Bronchial epithelial cell (primary cell): ENCODE measurements at places on chromosomes 6 and 20. TPM values are rescaled to one million over a fixed set of nuclear protein-coding genes. Genes with fewer than 3 reads are reported as not detected.

GRCh38 chr6:151699719-151700118, 107.8 kb upstream of the ESR1 start:
- DNase-seq: no peak

DNA sequence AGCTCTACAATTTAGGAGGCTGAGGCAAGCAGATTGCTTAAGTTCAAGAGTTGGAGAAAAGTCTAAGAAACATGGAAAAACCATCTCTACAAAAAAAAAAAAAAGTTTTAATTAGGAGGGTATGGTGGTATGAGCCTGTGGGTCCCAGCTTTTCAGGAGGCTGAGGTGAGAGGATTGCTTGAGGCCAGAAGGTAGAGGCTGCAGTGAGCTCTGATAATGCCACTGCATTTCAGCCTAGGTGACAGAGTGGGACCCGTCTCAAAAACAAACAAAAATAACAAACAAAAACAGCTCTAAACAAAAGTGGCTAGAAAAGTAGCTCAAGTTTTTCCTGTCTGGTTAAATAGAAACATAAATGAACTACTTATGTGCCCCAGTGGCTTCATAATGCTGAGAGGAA, 2133.6 kb upstream of the DEFB115 start:
- no peak for DNase-seq

GRCh38 chr6:113447088-113447831, 409.9 kb upstream of the MARCKS start:
- DNase-seq: peak; percentile 96

- DNase-seq: no peak
Measured at GRCh38 chr20:6924681-6925080, 157.2 kb downstream of the BMP2 start.

- no peak for DNase-seq
Measured at GRCh38 chr6:37205175-37205996, 35.4 kb downstream of the PIM1 start.

GRCh38 chr6:35065441-35065800, 75.7 kb downstream of the TCP11 start:
- no peak for DNase-seq

- DNase-seq: no peak
Measured at GRCh38 chr6:45678285-45678607, 300.5 kb upstream of the SUPT3H start.

GRCh38 chr6:112936079-112936472, 588.9 kb downstream of the RFPL4B start:
- no peak for DNase-seq

DNA sequence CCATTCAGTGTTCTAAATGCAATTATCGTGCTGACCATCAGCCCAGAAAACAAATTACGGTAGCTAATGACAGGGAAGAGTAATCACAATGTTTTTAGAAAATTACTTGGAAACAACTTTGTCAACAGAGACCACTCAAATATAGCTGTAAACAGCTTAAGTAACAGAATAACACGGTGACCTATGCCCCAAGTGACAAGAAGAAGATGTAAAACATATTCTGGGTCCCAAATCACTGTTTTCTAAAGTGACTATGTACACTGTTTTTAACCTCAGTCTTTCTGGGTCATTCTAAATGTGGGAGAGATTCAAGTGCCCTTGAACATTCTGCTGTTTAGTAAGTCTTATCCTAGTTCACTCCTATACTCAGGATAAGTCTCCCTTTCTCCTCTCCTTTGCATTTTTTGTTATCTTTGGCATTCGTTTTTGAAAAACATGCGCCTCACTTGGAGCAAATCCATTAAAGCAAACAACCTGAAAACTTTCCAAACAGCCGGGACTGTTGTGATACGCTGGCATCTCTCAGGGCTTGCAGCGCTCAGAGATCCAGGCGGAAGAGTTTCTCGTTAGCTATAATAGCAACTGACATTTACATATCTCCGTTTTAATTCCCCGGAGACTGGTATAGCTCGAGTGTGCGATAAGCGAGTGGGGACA, 114.5 kb upstream of the SOX4 start:
- peak; percentile 5 for DNase-seq

DNA sequence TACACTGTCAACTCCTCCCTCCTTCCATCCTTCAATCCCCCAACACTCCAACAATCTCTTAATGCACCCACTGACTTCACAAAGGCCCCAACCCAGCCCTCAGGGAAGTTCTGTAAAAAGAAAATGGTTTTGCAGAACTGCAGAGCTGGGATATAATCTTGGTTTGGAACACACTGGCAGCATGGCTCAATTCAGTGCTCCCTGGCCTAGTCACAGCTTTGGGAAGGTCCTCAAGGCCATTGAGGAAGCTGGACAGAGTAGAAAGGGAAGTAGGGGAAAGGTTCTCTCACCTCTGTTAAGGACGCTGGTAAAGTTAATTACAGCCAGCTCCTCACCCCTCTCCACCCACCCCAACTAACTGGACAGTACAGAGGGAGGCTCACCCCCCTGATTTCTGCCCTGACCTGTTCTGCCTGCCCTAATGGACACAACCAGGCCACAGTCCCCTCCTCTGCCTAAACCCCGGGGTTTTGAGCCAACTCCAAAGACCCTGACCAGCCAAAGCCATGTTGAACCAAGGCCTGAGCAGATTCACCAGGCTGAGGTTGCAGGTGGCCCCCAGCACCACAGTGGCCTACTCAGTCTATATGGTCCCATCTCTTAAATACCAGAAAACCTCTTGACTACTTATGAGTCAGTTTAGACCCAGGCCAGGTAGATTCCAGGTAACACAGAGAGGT, 49.2 kb downstream of the MAFB start:
- DNase-seq: no peak

The ESF1 gene
- total RNA-seq: 15.2 and 16.6 TPM in 2 replicates
